ENCODE measurements at places on chromosomes 6 and 20.
A peak's percentile ranks its signal among the peaks of the same experiment; 100 is the strongest.

DNA sequence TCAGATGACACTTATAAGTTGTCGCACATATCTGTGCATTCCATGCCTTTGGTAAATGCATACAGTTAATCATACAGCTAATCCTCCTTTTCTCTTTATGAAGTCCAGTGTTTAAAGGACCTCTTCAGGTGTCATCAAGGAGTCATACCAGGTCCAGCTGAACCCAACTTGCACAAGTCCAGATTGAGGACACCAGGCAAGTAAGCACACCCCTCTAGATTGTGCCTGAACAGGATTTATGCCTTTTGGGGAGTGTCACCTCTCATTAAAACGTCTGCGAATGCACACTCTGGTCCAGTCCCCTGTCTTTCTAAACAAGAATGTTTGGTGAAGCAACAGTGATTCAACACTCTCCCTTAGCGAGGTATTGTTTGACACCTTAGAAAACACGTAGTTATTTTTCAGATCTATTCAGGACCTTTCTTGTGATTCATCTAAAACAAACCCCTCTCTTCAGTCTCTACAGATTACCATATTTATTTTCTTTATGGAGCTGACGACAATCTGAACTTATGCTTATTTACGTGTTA is 48.4 kb downstream of the C6orf15 start:
- no peak for DNase-seq

DNA sequence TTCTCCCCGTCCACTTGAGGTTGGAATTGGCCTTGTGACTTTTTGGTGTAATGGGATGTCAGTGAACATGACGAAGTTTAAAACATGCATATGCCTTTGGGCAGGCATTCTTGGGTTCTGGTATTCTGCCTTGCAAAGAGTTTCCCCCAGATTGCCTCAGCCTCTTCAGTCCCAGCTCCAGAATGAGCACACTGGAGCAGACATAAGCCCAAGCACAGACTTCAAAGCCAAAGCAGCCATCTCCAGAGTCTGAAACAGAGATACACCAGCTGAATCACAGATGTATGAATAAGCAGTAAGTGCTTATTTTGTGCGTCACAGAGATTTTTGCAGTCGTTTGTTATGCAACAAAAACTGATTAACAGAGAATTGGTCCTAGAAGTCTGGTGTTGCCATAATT is 546.0 kb downstream of the FRK start:
- no peak for DNase-seq

GRCh38 chr20:31632548-31633338 is 5.0 kb upstream of the COX4I2 start:
- no peak for DNase-seq

GRCh38 chr6:111150577-111150976 is 63.3 kb downstream of the SLC16A10 start:
- DNase-seq = no peak

GRCh38 chr20:52747845-52748284 is 224.3 kb upstream of the TSHZ2 start:
- DNase-seq = peak; percentile 60

- DNase-seq = no peak
Measured at GRCh38 chr6:162157167-162157870, 570.2 kb downstream of the PRKN start.

Data from M059J (cell line).